ENCODE measurements at places on chromosomes 5 and 9.

- DNase-seq = peak; percentile 32
Observed at GRCh38 chr9:32550150-32550561, 2.0 kb upstream of the SMIM27 start.

- DNase-seq = peak; percentile 16
Observed at GRCh38 chr5:149775785-149776184, 45.7 kb downstream of the PPARGC1B start.

DNA sequence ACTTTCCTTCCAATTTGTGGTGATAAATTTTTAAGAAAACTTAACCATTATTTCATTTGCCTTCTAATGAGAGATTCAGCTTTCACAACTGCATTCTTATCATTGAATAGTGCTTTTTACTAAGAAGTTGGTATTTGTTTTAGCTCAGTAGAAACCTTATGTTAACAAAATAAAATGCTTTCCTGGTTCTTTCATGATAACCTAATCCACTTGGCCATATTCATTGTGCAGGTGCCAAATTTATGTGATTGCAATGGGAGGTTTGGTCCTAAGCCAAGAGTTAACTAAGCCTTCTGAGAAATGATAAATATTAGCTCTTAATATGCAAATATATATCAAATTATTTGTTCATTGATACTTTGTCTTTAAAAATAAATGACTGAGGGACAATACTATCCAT is 141.1 kb upstream of the TLE4 start:
- DNase-seq = no peak

DNA sequence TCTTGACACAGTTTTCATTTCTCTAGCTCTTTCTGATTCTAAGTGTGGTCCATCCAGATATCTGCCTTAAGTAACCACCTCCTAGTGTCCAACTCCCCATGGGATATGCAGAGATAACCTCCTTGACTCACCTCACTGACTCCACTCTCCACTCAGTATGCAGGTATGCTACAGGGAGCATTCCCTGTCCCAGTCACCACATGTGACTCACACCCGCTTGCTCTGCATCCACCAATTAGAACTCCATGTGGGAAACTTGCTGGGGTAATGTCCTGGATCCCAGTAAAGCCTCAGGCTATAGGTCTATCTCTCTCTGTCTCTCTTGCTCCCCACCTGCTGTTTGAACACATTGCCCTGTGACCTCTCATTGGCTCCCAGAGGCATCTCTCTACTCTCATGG is 563.9 kb downstream of the HTR1A start:
- DNase-seq = no peak

DNA sequence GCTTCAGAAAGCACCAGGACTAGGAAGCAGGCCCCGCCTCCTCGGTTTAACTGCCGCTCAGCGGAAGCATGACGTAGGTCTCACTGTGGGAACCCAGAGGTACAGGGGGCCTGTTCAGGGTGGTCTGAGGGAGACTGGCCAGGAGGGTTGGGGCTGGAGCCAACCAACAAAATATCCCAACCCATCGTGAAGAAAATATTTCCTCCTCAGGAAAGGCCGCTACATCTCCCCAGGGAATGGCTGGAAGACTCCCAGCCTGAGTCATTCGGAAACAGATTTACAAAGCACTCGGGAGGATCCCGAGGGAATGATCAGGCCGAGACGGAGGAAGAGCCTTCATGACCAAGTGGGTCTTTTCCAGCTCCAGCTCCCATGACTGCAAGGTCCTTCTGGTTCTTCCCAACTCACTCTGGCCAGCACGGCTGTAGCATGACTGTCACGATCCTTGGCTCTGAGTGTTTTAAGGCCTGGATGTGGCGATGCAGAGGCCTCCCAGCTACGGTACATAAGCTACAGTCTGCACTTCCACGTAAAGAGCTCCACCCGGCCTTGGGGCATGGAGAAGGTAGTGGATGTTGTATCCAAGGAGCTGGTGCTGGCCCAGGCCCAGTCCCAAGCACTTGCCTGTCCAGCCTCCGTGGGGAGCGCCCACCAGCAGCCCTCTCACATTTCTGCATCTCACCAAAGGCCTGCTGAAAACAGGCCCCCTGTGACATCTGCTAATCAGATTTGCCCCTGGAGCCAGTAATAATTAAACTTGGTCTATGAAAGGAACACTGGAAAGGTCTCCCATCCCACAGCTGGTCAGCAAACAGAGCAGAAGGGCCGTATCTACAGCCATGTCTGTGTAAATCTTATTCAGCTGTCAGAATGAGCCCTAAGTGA is 100.6 kb downstream of the LHFPL2 start:
- DNase-seq = no peak

- no peak for DNase-seq
Observed at GRCh38 chr5:124206540-124206939, 539.9 kb downstream of the ZNF608 start.

GRCh38 chr9:121201045-121201737 is 478 bp downstream of the RAB14 start:
- peak; percentile 68 for DNase-seq

GRCh38 chr9:16626577-16627130 is 243.8 kb downstream of the BNC2 start:
- DNase-seq = no peak

- no peak for DNase-seq
Observed at GRCh38 chr9:117098331-117098730, 316.5 kb downstream of the ASTN2 start.

DNA sequence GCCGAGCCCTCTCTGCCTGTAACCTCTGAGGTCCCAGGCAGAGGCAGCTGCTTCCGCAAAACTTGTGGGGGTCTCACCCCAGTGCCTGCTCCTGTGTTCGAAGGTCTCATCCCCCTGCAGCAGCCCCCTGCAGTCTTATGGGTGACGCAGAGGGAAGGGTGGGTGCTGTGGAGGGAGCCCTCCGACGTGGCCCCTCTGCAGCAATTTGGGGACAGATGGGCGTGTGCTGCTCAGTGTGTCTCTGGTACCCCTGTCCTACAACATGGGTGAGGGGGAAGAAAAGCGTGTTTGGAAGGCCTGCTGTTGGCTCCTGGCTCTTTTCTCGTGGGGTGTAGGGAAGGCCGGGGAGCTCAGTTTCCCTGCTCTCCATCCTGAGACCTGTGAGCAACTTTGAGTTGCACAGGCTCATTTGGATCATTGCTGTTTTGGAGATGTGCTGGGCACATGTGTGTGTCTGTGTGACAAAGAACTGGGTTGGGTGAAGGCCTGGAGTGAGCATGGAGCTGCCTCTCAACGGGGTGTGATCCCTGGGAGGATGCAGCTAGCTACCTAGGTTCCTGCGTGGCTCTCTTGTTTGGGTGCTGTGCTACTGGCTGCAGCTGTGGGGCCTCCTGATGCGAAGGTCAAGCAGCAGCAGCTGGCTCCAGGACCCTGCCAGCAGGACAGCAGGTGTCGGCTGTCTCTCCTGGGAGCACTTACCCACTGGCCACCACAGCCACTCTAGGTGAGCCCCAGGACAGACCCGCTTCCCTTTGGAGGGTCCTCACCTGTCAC is 179.6 kb upstream of the PITX1 start:
- DNase-seq = no peak

GRCh38 chr9:91163773-91164471 is 197.8 kb downstream of the AUH start:
- no peak for DNase-seq

- DNase-seq = no peak
Observed at GRCh38 chr9:34386656-34387055, 10.0 kb upstream of the MYORG start.

GRCh38 chr5:634191-634590 is 22.1 kb downstream of the CEP72 start:
- DNase-seq = no peak

DNA sequence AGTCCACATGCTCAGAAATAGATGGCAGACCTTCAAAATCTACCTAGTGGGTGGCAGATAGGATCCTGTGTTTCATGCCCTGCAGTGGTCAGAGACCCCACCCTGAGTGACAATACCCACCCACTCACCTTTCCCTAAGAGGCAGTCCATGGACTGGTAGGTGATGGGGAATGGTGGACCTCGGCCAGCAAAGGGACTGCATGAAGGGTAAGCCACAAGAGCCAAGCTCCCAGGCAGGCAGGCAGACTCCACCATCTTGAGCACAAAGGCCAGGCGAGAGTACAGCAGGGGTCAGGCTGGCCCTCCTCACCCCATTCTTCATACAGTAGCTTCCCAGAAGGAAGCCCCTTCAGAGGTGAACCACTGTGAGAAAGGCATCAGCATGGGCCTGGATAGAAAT is 78.4 kb downstream of the SYK start:
- DNase-seq = no peak

DNA sequence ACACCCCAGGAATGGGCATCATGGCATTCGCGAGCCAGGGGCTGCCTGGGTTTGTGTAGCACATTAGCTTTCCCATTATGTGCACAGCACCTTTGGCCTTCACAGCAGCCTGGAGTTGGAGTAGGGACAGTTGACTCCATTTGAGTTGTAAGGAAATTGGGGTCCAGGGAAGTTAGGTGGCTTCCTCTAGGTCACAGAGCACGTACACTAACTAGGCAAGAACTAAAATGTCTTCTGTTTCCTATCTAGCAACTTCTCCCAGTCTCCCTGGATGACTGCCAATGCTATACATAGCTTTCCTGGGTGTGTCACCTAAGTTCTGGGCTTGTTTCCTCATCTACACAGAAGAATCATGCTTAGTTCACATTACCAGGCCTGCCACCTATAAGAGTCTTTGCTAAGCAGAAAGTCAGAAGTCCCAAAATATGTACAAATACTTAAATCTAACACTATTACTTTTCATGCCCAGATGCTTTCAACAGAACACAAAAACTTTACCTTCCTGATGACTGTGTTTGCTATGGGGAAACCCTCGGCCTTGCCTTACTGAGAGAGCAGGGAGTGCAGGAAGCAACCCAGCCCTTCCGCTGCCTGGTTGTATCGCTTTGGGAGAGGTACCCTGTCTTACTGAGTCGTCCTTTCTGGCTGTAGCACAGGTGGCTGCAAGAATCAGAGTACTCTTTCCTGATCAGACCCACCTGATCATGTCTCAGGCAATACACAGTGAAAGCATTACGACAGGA is 12.0 kb downstream of the MACROH2A1 start:
- DNase-seq = peak; percentile 95

- DNase-seq = peak; percentile 5
Observed at GRCh38 chr9:1939926-1940368, 75.2 kb upstream of the SMARCA2 start.

- no peak for DNase-seq
Observed at GRCh38 chr9:73237140-73237539, 85.5 kb downstream of the ANXA1 start.

DNA sequence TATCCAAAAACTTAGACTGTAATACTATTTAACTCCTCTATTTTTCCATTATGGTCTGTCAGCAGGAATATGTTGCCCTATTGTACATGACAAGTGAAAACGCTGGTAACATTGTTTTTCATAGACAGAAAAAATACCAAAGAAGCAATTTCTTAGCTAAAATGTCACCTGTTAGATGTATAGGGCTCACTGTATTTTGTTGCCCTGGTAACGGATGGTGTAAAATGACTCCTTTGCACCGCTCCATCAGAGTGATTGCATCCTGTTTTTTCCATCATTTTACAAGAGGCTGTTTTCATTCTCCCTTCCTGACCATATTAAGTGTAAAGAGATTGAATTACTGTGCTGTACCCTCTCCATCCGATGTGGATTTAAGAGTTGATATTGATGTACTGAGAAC is 460.1 kb upstream of the TLE4 start:
- DNase-seq = no peak

DNA sequence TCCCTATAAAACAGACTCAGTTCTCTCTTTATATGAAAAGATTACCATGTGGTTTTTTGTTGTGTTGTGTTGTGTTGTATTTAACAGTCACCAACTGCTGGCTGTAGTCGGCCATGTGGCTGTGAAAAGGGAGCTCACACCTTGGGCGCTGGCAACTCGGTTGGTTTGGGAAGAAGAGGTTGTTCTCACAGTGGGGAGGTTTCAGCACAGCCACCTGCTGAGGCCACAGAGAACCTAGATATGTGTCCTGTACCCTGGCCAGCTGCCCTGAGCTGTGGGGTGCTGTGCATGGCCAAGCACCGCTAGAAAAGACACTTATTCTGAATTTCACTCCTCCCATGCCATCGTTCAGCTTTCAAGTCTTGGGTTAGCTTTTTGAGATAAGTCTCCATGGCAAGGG is 58.8 kb downstream of the SYK start:
- no peak for DNase-seq

DNA sequence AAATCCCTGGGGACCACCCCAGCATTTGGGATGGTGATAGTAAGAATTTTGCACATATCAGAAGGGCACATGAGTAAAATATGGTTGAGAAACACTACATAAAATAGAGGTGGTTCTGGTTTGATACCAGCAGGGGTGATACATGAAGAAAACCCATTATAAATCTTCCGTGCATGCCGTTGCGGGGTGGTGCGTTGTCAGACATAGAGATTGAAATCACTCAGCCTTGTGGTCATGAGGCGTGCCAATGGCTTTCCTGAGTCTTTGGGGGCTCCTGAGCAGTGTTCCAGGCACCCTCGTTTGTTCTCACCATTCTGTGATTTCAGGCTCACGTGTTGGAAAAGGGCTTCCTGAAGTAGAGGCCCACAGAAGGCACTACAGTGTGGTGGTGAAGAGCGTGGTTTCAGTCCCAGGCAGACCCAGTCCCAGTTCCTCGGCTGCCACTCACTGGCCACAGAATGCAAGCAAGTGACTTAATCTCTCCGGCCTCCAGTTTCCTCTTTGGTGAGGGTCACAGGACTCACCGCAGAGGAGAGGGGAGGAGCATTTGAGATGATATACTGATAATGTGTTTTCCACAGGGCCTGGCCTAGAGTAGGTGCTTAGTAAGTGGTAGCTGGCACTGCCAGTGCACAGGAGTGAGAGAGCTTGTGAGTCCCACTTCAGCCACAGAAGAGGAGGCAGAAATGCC is 20.5 kb upstream of the GLRX start:
- DNase-seq = peak; percentile 63

DNA sequence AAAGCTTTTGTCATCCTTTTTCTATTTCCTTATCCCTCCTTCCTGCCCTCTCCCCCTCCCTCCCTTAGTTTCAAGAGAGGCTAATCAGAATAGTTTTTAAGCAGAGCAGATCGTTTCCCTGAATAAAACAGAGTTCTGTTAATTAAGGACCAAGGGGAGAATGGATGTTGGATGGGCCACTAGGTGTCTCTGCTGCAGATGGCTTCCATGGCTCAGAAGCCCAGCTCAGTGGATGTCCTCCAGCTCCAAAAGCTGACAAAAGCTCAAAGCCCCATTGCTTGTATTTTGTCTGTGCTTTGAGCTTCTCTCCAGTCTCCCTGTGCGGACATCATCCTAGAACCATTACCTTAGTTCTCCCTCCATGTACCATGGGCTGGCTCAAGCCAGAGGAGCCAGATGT is 21.0 kb upstream of the NPR3 start:
- no peak for DNase-seq

Measured in hematopoietic multipotent progenitor cell treated with erythropoietin and hydrocortisone succinate and interleukin-3 and kit ligand, for 15 days (in vitro differentiated cells).